ENCODE measurements at places on chromosomes 4 and X.

- no peak for DNase-seq
Measured at GRCh38 chrX:27893211-27893610, 85.4 kb downstream of the MAGEB10 start.

DNA sequence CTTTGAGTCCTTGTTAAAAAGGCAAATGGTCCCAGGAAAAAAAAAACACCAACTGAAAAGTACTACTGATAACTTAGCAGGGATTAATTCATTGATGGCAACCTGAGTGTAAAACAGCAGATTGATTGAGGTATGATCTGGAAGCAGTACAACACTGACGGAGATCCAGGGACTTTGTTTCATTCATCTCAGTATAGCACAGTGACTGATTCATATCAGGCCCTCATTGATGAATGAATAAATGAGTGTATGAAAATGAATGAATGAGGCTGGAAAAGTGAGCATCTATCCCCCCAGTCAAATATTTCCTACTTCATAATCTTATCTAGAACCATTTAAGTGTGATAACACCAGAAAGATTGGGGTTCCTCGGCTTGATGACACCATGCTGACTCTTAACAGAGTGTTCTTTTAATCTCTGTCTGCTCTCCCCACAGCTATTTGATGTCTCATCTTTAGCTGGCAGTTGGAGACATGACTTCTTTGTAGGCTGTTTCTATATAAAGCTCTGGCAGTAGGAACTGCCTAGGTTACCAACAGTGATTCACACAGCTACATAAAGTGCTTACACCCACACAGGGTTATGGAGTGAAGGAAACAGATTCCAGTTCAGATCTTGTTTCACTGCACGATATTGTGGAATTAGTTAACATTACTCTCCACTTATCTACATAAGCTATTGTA is 18.6 kb upstream of the RNF128 start:
- no peak for DNase-seq

- DNase-seq: no peak
Measured at GRCh38 chr4:105822061-105822460, 73.2 kb upstream of the NPNT start.

DNA sequence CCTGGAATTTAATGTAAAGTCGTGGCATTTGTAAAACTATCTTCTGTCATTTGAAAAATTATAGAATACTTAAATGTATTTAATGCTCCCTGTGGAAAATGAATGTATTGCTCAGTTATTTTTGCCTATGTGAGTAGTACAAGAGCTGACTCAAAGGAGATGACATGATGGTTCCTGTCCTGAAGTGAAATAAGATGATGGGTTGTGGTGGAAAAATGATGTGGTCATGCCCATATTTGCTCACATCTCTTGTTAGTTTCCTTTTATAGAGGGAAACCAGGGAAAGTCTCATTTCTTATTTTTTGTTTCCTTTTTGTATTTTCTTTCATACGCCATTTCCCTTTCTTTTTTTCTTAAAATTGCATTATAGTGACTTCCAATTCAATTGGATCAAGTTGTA is 23.7 kb downstream of the PLS3 start:
- no peak for DNase-seq

DNA sequence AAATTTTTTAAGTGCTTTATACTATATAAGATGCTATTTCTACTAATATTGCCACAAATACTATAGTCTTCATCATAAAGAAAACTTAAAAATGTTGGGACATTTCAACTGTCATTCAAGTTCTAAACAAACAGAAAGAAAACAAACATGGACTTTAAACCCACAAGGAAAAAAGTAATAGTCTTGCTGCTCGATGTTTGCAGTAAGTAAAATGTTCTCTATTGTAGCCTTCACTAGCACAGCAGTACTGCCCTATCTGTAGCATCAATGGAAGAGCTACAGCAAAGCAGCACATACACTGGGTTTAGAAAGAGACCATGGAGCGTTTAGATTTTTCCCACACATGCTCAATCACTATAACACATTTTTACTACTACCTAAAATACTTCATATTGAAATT is 146.8 kb downstream of the KLHL13 start:
- no peak for DNase-seq

DNA sequence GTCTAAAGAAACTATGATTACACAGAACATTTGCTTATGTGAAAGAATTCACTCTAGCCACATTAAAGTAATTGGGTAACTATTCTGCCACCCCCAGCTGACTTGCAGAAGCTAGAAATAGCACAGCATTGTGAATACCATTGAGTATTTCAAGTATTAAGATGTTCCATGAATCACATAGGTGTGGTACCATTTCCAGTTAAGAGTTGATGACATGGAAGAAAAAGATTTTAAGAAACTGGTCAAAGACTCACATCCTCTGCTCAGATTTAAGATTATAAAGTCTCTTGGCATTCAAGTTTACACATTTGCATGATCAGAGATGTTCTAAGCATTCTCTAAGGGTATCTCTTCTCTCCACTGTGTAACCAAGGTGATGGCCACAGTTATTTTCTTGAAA is 287.5 kb downstream of the CAMK2D start:
- no peak for DNase-seq

All from activated T-cell treated with anti-CD3 and anti-CD28 coated beads for 4 hours (primary cell).